ENCODE measurements at places on chromosomes 16 and 17.

- no peak for DNase-seq
These were observed 654 bp upstream of the SCNN1B start for GRCh38 chr16:23301251-23302044.

GRCh38 chr17:76725580-76726230 lies 701 bp downstream of the JMJD6 start:
- DNase-seq, result no peak

DNA sequence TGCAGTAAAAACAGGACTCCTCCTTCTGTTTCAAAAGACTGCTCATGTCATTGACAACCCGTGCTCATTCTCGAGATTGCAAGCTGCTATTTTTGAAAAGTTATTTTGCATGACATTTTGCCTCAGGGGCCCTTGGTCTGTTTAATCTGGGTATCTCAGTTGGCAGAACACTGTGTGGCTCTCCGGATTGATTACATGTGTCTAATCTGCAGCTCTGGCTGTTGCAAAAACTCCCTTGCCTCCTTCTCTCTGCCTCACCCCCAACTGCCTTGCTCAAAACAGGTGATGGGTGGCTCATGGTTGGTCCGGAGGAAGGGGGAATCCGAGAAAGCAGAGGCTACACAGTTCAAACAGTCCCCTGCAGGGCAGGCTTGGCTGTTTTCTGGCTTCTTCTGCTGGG lies 25.3 kb downstream of the GINS3 start:
- no peak for DNase-seq

DNA sequence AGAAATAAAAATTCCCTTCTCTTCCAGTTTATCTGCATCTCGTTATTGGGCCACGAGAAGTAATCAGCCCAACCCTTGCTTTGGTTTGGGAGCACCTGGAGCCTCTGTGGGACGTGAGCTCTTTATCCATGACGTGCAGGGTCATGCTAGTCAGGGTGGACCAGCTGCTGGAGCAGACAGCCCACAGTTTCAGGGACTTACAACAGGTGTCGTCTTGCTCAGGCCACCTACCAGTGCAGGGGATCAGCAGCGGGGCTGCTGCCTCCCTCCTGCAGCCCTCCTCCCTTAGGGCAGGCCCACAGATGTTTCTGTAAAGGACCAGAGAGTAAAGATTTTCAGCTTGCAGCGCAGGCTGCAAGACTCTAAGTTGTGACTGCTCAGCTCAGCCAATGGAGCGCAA lies 16.9 kb downstream of the ADAD2 start:
- DNase-seq, result no peak

GRCh38 chr16:53091466-53092211 lies 36.8 kb downstream of the CHD9 start:
- DNase-seq, result peak; percentile 91

DNA sequence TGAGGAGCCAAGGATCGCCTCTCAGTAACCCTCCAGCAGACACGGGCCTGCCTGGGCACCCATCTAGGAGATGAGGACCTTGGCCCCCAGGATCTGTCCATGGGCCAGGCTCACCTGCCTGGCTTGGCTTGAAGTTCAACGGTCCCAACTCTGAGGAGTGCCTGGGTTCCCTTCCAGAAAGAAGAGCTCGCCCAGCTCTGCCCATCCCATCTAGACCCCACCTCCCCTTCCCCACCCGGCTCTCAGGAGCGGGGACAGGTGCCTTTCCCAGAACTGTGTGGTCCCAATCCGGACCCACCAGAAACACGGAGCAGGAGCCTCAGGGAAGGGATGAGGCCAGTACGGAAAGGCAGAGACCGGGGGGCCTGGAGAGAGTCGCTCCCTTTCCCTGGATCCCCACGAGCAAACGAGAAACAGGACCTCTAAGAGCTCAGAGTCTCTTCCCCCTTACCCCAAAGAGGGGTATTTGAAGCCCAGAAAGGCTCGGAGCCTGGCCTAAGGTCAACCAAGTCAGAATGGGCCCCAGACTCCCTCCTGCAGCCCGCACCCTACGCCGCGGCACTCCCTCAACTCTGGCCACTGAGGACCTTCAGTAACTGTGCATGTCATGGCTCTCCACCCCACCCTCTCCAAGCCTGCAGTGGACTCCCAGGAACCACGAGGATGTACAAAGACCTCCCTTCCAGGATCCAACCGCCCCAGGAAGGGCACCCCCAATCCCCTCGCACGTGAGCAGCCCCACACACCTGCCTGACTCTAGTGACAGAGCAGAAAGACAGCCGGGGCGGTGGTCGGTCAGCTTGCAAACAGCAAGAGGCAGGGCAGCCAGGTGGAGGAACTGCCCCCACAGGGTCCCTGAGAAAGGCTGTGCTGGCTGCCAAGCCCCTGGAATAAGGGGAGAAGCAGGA lies 5.4 kb downstream of the CLUH start:
- no peak for DNase-seq

DNA sequence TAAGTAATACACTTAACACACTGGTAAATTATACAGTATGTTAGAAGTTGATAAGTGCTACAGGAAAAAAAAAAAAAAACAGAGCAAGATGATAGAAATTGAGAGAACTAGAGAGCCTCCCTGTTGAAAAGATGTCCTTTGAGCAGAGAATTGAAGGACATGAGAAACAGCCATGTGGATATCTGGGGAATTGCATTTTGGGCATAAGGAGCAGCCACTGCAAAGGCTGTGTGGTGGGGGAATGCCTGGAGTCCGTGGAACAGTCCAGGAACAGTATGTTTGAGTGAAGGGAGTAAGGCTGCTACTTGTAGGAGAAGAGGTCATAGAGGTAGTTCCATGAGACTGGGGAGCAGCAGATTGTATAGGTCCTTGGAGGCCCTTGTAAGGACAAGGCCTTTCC lies 178.4 kb downstream of the FTO start:
- no peak for DNase-seq

DNA sequence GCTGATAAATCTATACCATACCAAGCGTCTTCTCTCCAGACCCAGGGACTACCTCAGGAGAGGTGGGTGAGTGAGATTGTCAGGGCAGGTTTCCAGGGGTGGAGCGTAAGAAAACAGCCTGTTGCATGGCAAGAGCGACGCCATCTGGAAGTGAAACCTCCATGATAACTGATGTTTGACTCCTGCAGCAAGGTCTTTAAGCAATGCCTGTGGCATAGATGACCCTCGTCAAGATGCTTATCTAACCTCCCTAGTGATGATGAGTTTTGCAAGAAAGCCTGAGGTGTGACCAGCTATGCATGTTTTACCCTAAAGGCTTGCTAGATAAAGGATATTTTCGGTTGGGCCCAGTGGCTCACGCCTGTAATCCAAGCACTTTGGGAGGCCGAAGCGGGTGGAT lies 71.6 kb downstream of the GSG1L start:
- DNase-seq, result no peak

GRCh38 chr17:8151641-8152111 lies 528 bp downstream of the PER1 start:
- peak; percentile 56 for DNase-seq

DNA sequence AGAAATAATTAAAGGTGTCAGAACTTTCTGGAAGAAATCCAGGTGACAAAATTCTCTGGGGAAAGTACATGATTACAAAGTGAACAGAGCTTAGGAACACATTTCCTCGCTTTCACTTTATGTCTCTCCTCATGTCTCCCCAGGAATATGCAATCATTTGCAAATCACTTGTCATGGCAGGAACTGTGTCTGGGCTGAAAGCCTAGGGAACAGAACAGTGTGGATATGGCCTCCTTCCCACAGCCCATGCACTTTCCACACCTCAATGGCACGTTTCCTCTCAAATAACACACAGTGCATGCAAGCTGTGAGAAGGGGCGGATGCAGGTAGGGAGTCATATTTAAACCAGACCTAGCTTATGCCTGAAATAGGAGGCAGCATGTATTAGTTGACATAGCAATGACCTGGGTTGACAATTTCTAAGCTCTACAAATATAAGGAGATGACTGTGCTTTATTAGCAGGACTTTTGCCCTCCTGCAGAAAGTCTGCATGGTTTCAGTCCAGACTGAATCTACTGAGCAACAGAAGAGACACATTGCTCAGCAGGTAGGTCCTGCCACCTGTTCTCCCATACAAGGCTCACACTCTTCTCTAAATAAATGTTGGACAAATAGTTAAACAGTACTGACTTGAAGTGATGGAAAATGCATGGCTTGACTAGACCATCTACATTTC lies 236.0 kb upstream of the ELAC2 start:
- DNase-seq, result no peak

DNA sequence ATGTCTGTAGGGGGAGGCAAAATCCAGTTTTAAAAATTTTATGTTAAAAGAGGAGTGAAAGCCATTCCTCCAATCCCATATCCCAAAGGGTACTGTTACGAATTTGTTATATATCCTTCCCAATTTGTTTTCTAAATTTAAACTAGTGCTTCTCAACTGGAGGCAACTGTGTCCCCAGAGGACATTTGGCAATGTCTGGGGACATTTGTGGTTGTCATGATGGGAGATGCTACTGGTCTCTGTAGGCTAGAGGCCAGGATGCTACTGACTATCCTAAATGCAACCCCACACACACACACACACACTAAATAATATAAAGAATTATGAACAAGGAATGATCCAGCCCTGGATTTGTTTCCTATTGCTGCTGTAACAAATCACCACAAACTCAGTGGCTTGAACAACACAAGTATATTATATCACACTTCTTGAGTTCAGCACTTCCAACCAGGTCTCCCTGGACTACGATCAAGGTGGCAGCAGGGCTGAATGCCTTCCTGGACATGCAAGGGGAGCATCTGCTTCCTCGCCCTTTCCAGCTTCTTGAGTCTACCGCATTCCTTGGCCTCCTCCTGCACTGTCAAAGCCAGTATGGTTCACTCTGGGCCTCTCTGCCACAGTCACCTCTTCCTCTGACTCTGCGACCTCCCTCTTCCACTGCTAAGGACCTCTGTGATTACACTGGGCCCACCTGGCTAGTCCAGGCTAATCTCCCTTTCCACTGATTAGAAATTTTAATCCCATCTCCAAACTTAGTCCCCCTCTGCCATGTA lies 30.1 kb downstream of the ARHGAP17 start:
- DNase-seq, result no peak

GRCh38 chr17:77206158-77206956 lies 65.6 kb downstream of the SEC14L1 start:
- DNase-seq, result no peak

GRCh38 chr17:11324846-11325420 lies 83.9 kb downstream of the SHISA6 start:
- DNase-seq, result no peak

GRCh38 chr17:76670020-76670717 lies 26.6 kb upstream of the ST6GALNAC1 start:
- DNase-seq, result no peak

DNA sequence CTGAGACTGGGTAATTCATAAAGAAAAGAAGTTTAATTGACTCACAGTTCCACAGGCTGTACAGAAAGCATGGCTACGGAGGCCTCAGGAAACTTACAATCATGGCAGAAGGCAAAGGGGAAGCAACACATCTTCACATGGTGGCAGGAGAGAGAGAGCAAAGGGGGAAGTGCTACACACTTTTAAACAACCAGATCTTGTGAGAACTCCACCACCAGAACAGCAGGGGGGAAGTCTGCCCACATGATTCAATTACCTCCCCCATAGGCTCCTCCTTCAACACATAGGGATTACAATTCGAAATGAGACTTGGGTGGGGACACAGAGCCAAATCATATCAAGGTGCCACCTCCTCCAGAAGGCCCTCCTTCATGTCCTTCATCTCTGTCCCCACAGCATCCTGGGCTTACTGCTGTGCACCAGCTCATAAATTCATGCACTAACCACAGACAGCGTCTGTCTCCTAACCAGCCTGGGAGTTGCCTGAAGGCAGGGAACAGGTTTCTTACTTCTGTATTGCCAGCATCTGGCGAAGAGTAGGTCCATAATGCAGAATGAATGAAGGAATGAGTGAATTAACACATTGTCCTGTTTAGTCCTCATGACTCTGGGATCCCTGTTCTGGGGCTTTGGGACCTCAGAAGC lies 74.4 kb downstream of the WSB1 start:
- DNase-seq, result no peak
